ENCODE measurements at places on chromosomes 16 and 17.
A peak's percentile ranks its signal among the peaks of the same experiment; 100 is the strongest.

DNA sequence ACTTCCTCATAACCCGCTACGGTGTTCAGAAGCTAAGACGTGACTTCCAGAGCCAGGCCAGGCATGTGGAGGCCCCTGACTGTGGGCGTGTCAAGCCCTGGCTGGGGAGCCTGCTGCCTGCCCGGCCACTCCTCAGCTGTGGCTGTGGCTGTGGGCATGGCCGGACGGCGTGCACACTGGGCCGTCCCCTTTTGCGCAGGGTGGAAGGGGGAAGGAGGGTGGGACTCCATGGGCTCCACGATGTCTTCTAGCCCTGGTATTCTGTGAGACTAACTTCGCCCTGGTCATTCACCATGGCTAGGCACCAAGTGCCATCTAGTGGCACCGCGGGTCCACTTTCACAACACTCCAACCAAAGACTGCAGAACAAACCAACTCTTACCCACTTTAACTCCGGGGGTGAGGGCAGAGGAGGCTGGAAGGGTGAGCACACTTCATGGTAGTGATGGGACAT, 67.9 kb downstream of the N4BP1 start:
- peak; percentile 29 for DNase-seq

DNA sequence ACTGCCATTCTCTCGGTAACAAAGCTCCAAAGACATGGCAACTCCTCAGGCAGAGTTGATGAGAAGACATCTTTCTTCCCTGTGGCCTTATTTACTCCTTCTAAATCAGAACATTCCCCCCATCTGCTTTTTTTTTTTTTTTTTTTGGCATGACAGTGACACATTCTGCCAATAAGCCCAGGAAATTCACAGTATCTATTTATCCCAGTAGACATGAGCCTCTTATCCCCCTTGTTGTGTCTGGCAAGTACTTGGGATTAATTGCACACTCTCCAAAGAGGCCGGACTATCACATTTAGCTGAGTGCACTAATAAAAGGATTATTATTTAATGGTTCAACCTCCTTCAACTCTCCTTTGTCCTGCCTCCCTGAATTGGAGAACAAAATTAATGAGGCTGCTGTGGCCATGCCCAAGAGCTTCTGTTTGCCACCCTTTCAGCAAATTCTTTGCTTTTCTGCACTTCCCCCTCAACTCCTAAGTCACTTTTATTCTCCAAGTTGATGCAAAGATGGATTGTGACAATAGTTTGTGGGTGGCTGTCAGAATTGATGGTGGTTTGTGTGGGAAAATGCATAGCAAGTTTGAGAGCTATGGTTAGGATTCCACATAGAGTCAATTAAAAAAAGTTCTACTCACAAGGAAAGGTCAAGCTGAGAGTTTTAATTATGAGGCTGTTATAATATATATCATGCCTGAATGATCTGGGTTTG, 47.2 kb downstream of the GPR139 start:
- DNase-seq: no peak

DNA sequence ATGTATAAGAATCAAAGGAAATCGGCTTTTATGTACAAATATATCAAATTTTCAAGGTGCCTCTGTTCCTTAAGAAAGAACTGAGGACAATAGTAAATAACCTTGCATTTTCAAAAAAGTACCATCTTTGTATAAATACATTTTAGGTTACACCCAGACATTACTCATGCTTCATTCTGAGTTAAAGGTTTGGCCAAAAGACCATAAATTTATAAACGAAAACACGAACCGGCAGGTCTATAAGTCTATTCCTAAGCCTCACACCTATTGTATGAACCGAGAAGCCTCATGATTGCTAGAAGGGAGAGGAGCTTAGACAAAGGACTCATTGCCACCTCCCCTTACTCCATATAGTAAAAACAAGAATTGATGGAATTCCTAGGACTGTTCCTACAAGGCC, 94.6 kb upstream of the PSMD7 start:
- DNase-seq: no peak

DNA sequence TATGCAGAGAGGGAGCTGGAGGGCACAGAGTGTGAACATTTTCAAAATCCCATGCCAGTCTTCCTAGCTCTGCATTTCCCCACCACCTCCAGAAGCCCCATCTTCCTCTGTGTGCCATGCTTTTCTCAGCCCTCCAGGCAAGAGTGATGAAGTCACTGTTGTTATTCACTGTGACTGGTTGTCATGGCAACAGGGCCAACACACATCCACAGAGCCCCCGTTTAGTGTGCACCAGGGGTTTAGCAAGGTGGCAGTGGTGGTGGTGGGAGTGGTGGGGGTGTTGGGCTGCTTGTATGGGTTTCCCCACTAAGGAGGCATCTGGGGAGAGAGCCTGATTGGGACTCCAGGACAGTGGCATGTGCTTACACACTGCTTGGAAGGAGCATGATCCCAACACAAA, 309.9 kb upstream of the ASIC2 start:
- DNase-seq: no peak

GRCh38 chr17:43953746-43954145, at the start of gene PYY:
PYY (minus strand) TSS chr17:43953940; CDS start chr17:43953483, 457 bp downstream.
- DNase-seq: no peak

DNA sequence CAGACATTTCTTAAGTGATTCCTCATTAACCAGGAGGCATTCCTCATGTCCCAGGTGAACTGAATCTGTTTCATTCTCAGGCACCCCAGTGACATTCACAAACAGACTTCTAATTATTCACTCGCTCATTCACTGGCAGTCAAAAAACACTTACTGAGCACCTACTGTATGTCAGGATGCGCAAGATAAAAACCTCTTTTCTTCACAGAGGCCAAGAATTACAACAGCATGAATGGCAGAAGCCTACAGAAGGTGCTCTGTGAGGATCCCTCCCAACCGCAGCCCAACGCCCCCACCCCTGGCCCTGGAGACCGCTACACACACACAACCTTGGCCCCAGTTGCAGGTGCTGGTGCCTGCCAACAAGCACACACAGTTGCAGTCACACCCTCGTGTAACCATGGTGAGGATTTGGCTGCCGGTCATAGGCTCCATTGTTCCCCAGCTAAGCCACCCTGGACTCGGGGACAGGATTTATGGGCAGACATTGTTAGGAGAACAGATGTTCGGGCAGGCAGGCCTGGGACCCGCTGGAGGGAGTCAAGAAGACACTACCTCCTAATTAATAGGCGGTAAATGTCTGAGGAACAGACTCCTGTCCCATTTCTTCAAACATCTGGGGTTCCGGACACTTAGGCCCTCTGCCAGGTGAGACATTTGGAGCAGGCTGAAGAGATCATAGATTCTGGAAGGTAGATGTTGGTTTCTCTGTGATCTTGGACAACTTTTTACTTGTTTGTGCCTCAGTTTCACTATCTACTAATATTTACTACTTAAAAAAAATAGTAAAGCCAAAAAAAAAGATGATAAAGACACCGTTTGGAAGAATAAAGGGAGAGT, 43.2 kb downstream of the CUEDC1 start:
- no peak for DNase-seq

DNA sequence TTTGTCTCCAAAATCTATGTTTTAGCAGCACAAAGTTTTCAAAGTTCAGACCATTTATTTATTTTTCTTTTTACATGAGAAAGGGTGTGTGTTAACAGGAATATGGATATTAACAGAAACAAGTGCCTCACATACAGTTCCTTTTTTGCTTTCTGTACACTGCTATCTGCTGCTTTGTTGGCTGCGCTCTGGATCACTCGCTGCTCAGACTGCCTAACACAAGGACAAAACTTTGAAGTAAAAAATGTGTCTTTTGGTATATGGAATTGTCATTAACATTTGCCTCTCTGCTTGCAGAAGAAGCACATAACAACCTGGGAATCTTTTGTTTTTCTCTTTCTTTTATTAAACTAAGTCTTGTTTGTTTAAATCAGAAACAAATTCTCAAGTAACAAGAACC, 262.8 kb downstream of the ZFHX3 start:
- DNase-seq: no peak

DNA sequence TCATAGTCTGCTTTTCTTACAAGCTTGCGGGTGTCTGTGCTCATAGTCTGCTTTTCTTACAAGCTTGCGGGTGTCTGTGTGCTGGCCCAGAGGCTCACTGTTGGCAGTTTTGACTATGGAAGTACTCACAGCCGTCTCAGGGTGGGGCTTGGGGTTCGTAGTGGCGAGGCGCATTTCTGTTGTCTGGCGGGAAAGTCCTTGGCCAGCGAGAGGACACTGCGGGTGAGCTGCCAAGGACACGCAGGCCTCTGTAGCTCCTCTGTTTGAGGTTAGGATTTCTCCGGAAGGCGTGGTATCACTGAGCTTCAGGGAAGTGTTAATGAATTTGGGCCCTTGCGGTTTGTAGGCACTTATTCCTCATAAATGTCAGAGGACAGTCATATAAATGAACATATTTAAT, 13.5 kb downstream of the TBCD start:
- DNase-seq: no peak

GRCh38 chr17:50931144-50931908, 65.2 kb upstream of the TOB1 start:
- peak; percentile 99 for DNase-seq

DNA sequence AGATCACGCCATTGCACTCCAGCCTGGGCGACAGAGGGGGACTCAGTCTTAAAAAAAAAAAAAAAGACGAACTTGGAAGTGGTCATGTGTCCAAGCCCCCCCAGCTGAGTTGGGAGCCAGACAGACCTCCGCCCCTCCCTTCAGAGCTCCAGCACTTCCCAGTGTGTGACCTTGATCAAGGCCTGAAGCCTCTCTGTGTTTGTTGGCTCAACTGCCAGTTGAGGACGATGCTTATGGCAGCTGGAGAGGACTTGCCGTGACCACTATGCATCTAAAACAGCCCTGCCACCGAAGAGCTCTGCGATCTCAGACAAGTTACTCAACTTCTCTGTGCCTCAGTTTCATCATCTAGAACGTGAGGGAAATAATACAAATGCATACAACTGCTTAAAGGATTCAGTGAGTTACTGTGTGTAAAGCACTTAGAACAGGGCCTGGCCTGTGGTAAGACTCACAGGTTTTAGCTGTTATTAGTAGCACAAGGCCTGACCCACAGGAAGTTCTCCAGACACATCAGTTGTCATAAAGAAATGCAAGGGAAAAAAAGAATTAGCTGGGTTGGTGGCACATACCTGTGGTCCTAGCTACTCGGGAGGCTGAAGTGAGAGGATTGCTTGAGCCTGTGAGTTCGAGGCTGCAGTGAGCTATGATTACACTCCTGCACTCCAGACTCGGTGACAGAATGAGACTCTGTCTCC, 7.0 kb upstream of the IL27 start:
- DNase-seq: peak; percentile 31

- no peak for DNase-seq
Observed at GRCh38 chr17:49498029-49498615, 3.0 kb downstream of the NGFR start.

GRCh38 chr16:3638916-3639644, 15.4 kb upstream of the DNASE1 start:
- no peak for DNase-seq

- DNase-seq: peak; percentile 39
Observed at GRCh38 chr17:76382803-76383545, 1.4 kb upstream of the SPHK1 start.

DNA sequence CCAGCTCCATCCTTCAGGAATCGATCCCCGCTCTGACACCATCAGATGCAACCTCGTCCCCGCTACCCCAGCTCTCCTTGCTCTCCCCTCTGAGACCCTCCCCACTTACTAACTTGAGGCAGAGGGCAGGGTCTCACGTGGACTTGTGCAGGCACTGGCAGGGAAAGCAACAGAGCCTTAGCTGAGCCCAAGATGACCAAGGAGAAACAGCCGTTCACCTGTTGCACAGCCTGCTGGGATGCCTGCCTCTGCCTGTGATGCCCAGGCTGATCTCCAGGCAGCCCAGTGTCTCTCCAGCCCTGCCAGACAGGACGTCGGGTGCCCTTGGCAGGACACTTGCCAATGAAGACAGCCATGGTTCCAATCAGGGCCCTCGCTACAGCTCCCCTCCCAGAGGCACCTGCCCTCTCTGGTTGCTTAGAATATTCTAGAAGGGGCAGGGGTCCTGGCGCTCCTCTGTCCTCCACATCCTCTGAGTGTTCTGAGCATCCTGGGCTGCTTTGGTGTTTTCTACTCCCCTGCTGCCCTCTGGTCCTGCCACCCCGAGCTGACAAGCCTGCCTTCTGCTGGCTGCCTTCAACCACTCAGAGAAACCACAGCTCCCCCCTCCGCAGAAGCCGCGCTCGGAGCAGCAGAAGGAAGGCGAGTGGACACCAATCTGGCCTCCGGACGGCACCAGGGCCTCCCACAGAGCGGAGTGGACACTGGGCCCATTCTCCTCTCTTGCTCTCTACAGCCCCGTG, 6.7 kb downstream of the CEP295NL start:
- no peak for DNase-seq

DNA sequence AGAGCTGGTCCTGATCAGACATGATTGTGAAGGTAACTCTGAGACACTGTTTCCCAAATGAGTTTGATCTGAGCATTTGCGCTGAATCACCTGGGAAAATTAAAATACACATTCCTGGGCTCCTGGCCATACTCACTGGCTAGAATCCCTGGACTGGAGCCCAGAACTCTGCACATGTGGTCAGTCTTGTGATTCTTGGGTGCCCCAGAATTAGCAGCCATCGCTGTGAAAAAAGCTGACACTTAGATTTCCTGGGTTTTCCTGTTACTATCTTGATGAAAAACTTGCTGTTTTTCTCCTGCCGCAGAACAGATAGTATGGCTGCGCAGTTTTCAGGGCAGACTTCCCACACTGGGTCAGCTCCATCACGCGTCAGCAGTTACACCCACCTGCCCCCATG, 24.6 kb downstream of the NECAB2 start:
- DNase-seq: no peak

GRCh38 chr17:42975265-42975664, 4.6 kb downstream of the PTGES3L start:
- DNase-seq: no peak

DNA sequence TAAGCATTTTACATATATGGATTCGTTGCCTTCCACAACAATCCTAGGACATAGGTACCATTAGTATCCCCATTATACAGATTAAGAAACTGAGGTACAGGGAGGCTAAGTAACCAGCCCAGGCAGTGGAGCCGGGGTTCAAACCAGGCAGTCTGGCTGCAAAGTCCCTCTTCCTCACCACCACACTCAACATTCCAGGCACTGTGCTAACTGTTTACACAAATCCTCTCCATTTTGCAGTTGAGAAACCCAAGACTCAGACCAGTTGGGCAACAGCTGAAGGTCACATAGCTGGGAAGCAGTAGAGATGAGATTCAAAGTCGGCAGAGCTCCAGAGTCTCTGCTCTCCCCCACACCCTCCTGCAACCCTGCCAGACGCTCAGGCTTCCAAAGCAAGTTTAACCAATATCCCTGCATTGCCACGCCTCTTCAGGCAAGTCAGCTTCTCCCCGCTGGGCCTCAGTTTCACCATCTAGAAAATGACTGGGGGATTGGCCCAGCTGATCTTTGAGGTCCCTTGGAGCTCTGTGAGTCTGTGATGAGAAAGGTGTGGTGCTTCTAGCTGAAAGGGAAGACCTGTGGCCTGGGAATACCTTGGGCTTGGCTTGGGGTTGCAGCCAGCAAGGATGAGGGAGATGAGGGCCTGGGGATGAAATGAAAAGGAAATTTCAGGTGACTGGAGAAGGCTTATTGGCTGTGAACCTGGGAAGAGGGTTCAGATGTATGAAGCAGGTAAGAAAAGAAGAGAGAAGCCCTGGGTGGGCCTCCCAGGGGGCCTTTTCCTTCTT, 14.0 kb downstream of the CCR7 start:
- no peak for DNase-seq
